ENCODE measurements at places on chromosomes 3 and 15.

DNA sequence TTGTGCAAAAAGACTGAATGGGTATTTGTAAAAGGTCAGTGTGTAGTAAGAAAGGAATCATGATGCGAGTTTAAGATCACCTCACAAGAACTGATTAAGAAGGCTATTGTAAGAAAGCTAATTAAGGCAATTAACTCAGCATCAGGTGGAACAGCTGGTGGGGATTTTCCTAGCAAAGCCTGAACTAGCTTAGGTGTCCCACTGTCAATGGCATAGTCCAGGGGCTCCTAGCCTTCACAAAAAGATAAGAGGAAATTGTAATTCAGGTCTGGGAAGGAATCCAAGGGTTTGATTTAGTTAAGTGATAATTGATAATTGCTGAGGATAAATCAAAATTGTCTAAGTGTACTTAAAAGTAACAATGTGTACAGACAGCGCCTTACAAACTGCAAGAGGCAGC is 901.6 kb downstream of the TUSC7 start:
- DNase-seq, result no peak

DNA sequence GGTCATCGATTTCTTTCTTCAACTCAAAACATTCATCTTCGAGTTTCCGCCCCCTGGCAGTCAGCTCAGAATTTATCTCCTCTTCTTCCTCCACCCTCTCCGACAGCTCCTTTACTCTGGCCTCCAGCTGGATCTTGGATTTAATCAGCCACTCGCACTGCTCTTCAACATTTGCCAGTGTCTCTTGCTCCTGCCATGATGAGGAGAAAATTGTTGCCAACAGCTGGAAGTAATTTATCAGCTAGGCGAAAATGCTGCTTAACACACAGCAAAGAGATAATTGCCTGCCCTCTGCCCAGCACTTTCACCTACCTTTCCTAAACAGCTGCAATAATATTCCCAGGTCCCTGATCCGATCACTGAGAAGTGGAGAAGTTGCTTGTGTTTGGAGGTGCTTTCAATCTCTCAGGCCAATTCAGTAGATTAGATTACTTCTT is 69.3 kb downstream of the MYH15 start:
- DNase-seq, result no peak

DNA sequence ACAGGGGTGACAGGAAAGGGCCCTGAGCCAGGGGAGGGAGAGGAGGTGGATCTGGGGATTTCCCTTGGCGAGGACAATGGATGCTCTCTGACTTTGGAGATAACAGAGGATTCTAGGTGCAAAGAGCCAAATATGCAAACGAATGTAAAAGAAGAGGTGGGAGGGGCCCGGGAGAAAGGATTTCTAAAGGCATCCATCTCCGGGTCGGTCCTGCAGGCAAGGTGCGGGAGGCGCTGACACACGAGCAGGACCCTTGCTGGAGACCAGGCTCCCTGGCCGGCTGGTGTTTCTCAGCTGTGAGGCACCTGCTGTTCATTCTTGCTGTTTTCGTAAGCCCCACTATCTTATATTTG is 115.2 kb upstream of the TLE3 start:
- DNase-seq, result no peak

DNA sequence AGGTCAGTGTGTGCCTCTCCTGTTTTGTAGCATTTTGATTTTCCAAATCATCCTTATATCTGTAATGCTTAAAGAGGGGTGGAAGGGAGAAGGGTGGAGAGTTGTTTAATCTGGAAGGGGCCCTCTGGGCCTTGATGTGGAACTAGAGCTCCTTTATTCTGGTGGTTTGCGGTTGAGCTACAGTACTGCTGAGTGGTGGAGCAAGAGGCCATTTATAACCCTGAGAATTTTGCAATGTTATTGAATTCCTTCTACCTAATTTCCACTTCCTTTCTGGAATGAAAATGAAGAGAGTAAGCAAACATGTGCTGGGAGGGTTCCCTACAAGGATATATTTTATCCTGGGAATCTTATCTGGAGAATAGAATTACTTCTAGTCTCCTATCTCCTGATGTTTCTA is 35.3 kb upstream of the TUBGCP5 start:
- peak; percentile 84 for DNase-seq

- DNase-seq, result no peak
These were observed 60.5 kb upstream of the TFRC start for GRCh38 chr3:196142202-196142956.

DNA sequence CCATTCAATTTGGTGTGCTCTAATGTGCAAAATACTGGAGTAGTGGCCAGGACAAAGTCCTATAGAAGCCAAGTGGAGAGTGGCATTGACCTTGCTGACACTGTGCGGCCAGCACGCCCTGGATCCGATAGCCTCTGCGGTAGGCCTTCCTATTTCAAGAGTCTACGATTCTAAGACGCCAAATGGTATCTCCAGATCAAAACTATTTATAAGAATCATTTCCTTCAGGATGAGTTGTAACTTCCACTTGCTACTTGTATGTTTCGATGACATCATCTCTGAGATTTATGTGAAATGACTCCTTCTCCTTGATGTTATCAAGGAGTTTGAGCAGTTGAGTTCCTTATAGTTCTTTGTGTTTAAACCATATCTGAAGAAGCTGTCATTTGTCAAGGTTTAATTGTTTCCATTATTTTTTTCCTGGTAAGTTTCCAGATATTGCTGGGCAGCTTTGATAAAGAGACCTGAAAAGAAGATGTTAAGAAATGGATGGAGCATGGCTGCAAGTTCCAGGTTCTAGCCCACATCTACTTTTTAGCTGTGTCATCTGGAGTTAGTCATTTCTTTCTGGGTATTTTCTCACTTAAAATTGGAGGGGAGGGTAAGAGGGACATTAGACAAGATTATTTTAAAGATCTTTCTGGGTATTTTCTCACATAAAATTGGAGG is 71.8 kb downstream of the TMEM44 start:
- DNase-seq, result no peak

DNA sequence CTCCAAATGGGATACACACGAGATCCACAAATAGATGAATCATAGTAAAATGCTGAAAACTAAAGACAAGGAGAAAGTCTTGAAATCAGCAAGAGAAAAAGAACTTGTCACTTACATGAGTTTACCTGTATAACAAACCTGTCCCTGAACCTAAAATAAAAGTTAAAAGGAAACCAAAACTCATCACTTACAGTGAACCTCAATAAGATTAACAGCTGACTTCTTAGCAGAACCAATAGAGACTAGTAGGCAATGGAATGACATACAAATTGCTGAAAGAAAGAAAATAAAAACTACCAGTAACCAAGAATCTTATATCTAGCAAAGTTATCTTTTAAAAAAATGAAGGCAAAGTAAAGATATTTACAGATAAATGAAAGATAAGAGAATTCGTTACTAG is 27.4 kb downstream of the SEC22A start:
- peak; percentile 12 for DNase-seq

GRCh38 chr3:157082305-157082982 is 77.5 kb downstream of the CCNL1 start:
- DNase-seq, result no peak
